ENCODE measurements at places on chromosomes 11 and 22.

DNA sequence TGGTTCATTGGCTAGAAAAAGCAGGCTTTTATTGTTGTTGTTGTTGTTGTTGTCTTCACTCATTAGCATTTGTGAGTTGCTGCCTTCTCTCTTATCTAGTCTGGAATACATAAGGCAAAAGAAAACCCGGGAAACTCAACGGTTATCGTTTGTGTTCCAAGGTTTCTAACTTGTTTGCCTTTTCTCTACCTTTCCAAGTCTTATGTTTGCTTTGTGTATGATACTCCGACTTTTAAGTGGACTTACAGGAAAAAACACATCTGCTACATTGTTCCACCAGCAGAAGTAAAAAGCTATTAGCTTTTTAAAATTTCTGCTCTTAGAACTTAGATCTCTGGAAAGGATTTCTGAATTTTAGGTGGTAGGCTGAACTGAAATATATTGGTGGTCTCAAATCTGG, 27.0 kb upstream of the HIKESHI start:
- DNase-seq: no peak

GRCh38 chr11:99257131-99257530, 236.4 kb downstream of the CNTN5 start:
- DNase-seq: no peak

DNA sequence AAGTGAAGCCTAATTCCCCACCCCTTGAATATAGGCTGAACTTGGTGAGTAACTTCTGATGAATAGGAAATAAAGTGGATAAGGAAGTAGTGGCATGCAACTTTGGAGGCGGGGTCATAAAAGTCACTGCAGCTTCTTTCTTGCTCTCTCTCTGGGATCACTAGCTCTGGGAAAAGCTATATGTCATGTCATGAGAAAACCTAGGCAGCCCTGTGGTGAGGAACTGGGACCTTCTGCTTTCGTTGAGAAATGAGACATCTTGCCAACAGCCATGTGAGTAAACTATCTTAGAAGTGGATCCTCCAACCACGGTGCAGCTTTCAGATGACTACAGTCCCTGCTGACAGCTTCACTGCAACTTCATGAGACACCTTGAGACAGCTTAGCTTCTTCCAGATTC, 15.7 kb downstream of the ZNF214 start:
- no peak for DNase-seq

- no peak for DNase-seq
These were observed 12.6 kb upstream of the P2RY6 start for GRCh38 chr11:73259406-73260126.

- no peak for DNase-seq
These were observed 63.2 kb upstream of the HSPA8 start for GRCh38 chr11:123125169-123125568.

- no peak for DNase-seq
These were observed 882 bp downstream of the FREY1 start for GRCh38 chr11:45906096-45906682.

DNA sequence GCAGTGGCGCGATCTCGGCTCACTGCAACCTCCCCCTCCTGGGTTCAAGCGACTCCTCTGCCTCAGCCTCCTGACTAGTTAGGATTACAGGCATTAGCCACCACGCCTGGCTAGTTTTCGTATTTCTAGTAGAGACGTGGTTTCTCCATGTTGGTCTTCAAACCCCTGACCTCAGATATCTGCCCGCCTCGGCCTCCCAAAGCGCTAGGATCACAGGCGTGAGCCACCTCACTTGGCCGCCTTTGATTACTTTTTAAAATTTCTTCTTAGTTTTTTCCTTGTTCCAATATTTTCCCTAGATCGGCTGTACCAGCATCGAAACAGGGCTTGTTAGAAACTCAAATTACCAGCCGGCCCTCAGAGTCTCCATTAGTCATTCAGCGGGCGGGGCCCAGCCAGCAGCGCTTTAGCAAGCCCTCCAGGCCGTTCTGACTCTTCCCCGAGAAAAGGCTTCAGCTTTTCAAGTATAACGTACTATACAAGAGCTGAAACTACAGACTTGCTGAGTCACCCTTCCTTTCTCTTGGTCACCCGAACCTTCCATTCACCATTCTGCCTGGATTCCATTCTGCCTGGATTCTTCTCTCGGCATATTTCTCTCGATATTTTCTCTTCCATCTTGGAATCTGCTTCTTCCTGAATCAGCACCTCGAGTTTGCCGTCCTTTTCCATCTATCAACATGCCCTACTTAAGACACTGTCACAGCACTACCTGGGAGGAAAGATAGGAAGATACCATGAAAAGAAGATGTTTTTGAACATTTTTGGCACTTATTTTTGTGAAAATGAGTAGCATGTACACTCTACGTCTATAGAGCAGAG, 6.7 kb upstream of the CAPRIN1 start:
- DNase-seq: no peak

Measured in activated naive CD8-positive, alpha-beta T cell treated with anti-CD3 and anti-CD28 coated beads, Interleukin-2, amount 50 U/mL, for 16 hours (primary cell).